ENCODE measurements at places on chromosomes 5 and 9.
A peak's percentile ranks its signal among the peaks of the same experiment; 100 is the strongest.

GRCh38 chr9:91953718-91954117 is 3.7 kb upstream of the ROR2 start:
- no peak for DNase-seq

- no peak for DNase-seq
These were observed 304.1 kb downstream of the TRPM3 start for GRCh38 chr9:70817311-70817710.

DNA sequence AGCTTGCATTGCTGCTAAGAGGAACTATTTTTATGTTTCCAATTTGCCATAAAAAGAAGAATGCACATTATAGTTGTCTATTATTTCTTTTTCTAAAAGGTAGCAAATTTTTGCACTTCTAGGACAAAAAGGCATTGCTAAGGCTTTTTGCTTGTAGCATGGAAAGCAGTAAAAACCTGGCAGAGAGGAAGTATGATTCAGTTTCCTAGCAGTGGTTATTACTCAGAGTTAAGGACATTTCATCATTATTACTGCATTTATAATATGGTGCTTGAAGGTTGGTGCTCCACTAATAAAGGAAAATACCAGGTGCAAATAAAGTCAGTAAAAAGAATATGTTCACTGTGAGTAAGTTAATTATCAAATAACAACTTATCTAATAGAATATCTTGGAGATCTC is 179.8 kb upstream of the PLPPR1 start:
- no peak for DNase-seq

- no peak for DNase-seq
These were observed 57.8 kb upstream of the PHYKPL start for GRCh38 chr5:178290376-178290775.

- no peak for DNase-seq
These were observed 199.1 kb upstream of the OR13F1 start for GRCh38 chr9:104304925-104305324.

GRCh38 chr5:77262697-77263096 is 52.2 kb downstream of the PDE8B start:
- no peak for DNase-seq

GRCh38 chr5:135266303-135266635 is 132.8 kb downstream of the MACROH2A1 start:
- DNase-seq = no peak

GRCh38 chr5:63648376-63648775 is 313.9 kb downstream of the HTR1A start:
- no peak for DNase-seq

DNA sequence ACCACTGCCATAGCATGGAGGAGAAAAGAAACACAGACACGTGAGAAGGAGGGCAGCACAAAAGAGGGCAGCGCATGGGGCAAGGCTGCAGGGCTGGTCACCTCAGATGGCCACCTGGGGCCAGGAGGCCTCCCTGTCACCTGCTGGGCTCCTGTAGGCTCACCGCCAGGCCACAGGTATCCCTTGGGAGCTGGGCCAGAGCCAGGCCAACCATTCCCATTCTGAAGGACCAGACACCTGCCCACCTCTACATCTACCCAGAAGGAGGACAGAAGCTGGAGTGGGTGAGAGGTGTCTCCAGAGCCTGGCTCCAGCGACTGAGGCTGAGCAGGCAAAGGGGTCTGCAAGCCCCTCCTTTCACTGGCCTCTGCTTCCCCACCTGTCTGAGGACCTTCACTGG is 103.1 kb downstream of the PAX5 start:
- DNase-seq = no peak

- no peak for DNase-seq
These were observed 89.5 kb downstream of the APBA1 start for GRCh38 chr9:69582544-69583297.

- no peak for DNase-seq
These were observed 4.8 kb upstream of the PRKACG start for GRCh38 chr9:69018737-69019136.

DNA sequence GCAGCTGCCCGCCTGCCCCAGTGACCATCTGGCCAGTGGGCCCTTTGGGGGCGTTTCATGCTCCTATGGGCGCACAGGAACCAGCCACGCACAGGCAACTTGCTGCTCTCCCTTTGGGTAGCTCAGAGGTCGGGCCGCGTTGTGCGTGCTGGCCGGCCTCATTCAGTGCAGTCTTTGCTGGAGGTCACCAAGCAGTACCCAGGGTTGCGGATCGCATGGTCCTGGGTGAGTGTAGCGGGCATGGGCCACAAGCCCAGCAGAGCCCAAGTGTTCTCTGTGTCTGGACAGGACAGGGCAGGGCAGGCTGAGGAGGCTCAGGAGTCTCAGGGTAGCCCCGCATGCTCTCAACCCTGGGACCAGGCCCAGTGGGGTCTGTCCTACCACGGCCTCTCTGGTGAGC is 9.9 kb upstream of the MRNIP start:
- DNase-seq = no peak

DNA sequence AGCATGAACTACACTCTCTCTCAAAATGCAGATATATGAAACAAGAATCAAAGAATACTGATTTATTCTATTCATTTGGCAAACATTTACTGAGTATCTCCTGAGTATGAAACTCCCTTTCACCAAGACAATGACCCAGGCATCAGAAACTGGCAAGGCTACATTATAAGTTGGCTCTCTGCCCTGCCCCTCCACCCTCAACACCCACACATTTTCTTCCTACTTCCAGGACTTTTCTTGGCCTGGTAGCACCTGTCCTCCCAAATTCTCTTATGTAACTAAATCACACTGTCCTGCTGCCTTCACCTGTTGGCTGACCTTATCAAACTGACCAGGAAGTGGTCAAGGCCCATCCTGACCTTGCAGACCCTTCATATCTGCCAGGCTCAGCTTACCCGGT is 3.5 kb downstream of the RASEF start:
- no peak for DNase-seq

- DNase-seq = no peak
These were observed 28.3 kb downstream of the SLC25A48 start for GRCh38 chr5:135862744-135863143.

- no peak for DNase-seq
These were observed 228.7 kb downstream of the TLE1 start for GRCh38 chr9:81460693-81461092.

DNA sequence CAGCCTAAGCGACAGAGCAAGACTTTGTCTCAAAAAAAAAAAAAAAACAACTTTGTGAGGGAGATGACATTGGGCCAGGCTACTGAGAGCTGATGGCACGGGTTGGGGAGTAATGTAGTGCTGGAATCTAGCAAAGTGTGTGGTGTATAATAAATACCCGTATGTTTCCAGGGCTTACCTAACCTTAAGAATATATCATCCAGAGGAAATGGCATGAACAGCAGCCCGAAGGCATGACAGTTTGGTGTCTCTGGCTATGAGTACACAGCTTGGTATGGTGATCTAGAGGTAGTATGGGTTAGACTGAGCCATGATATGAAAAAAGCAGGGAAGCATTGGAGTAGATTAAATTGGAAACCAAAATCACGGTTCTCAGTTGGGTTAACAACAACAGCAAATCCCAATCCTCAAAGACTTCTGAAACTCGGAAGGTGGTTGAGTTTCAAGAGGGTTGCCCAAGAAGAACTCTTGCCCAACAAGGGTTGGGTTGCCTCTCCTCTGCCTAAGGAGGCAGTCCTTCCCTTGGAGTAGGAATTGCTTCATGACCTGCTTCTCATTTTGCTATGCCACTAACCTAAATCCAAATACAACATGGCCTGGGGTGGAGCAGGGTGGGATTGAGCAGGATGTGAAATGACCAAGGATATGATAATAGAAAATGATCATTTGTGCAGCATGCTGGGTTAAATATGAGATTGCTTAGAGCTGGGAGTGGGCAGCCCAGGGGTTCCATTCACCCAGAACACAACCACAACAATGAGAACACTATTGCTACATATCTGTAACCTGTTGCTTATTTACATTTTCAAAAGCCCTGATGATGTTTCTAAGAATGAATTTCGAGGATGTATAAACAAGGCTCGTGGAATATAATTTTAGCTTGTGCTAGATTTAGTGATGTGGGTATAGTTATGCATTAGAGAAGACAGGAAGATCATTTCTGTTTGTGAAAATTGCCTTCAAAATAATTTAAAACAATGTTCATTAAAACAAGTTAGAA is 64.6 kb upstream of the ZFR start:
- DNase-seq = no peak

DNA sequence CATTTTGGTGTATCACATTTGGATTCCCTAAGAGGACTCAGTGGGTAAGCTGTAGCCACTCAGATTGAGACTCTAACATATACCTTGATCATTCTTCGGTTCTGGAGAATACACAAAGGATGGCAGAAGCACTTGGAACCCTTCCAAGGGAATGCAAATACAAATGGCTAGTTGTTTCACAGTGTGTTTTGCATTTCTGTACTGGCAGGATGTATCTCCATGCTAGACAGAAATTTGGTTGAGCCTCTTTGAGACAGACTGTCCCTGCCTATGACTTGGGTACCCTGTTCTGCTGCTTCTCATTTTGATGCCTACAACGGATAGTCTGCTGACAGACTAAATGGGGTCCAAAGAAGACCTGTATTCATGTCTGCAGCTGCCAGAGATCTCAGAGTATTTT is 273.5 kb downstream of the TMEM38B start:
- peak; percentile 4 for DNase-seq

DNA sequence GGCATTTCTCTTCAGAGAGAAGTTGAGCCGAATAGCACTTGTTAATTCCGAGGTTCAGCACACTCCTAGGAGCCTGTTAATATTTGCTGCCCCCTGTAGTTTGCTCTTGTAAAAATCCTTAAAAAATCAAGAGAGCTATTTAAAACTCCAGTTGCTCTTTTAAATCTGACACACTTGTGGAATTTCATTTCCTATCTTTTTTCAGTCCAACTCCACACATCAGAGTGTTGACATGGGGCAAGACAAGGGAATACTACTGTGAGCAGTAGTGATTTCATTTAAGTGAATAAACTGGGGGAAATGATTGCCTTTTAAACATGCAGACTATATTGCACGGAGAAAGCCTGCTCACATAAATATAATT is 1096.3 kb upstream of the DMAC1 start:
- peak; percentile 62 for DNase-seq

DNA sequence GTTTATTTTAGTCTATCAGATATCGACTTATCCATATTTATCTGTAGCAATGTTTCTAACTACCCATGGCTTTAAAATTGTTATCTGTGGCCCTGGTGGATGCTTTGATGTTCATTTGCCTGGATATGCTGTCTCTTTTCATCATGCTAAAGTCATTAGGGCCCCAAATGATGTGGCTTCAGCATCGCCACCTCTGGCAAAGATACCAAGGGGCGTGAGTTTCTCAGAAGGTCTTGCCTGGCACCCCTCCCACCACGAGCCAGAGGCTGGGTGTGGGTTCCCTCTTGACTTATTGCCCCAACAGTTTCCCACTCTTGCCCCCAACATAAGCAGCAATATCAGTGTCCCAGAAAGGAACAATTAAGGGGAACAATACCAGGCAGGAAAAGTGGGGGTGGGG is 5.4 kb downstream of the ROPN1L start:
- DNase-seq = no peak

GRCh38 chr5:36152324-36153297 is 700 bp downstream of the SKP2 start:
- peak; percentile 47 for DNase-seq

DNA sequence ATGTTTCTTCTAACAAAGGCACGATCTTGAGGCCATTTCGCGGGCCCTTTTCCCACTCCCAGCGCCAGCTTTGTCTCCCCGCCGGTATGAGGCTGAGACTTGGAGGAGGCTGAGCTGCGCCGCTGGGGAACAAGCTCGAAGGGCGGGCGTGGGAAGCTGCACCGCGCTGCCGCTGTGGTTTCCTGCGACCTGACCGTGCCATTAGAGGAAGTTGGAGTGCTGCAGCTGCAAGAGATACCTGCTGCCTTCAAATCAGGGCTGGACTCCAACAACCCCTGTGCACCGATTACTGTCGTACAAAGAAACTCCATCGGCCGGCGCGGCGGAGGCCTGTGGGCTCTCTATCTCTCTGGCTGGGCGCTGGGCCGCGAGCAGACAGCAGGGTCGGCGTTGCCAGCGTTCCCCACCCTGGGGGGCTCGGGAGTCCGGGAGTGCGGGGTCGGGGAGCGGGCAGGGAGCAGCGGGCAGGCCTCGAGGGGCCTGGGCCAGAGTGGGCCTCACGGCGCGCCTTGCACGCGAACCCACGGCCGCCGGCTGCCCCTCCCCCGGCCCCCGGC is 1.3 kb upstream of the ERBIN start:
- peak; percentile 53 for DNase-seq

DNA sequence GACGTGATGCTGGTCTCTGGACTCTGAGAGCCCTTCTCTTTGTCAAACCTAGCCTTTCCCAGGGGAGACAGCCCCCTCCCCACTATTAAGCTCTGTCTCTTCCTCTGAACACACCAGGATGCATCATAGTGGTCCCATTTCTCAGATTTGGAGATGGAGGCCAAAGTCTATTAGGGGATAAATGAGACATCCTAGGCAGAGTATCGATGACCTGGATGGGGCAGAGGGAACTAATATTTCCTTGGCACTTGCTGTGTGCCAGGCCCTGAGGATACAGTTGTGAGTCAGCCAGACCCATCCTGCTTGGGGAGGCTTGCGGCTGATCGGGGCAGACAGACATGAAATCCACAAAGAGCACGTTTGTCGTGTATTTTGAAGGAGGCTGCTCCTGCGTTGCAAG is 5.2 kb downstream of the DNM1 start:
- no peak for DNase-seq

- DNase-seq = no peak
These were observed 22.5 kb downstream of the NEK6 start for GRCh38 chr9:124280176-124280691.

DNA sequence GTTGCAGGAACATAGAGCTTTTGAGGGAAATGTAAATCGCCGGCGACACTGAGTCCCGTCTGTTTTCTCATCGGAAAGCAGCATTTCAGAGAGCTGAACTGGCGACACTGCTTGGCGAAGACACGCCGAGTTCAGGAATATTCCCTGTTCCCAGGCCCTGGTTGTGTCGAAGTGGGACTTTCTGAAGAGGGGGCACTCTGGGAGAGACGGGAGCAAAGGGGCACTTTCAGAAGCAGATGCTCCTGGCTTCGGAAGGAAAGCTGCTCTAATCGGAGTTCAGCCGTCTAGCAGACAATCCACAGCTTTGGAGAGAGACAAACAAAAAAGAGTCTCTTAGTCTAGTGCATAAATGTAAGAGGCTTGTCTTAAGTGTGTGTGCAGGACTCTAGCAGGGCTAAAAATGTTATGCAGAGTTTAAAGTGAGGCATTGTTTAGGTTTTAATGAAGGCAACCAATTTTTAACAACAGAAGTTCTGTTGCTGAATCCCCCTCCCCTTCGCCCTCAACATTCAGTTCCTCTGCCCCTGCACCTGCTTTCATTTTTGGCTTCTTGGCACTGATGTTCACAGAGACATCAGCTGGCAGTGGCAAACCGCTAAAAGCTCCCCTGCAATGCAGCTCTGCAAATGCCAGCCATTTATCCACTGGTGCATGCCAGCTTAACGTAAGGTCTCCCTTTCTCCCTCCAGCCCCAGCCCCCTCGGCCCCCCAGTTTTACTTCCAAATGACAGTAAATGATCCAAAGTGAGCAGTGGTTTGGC is 289.5 kb upstream of the MPDZ start:
- DNase-seq = peak; percentile 98

- no peak for DNase-seq
These were observed 99.0 kb upstream of the RANBP6 start for GRCh38 chr9:6114424-6114823.

GRCh38 chr5:147904110-147904509 is 2.2 kb downstream of the C5orf46 start:
- DNase-seq = no peak

GRCh38 chr9:98432134-98432533 is 176.7 kb upstream of the TBC1D2 start:
- DNase-seq = no peak
